RPMI7951 (cell line): ENCODE measurements at places on chromosomes 7 and 10. TPM values are rescaled to one million over a fixed set of nuclear protein-coding genes. Genes with fewer than 3 reads are reported as not detected.

- peak; percentile 14 for DNase-seq
These were observed 138.7 kb downstream of the MAPK8 start for GRCh38 chr10:48444861-48445841.

DNA sequence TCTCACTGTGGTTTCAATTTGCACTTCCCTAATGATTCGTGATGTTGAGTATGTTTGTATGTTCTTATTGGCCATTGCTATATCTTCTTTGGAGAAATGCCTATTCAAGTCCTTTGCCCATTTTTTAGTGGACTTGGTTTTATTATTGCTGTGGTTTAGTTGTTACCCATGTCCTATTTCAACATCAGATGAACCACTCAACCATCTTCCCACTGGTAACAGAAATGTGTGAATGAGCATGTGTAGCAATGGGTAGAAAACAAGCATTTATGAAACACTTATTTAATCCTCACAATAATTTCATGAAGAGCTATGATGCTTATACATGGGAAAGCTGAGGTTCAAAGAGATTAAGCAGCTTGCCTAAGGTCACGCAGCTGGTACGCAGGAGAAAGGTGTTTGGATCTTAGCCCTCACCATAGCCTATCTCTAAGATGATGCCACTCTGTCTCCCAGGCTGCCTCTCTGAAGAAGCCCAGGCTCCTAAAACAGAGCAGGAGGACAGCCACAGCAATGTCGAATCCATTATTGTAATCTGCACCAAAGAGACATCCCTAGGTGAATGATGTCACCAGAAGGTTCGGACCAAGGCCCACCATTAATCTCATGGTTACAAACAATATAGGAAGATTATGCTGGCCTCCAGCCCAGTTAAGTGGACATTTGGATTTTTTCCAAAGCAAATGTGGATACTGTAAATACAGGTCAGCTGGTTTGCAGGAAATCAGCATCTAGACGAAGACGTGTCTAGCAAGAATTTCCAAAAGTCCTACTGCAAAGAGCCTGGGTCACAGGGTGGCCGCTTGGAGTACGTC lies 447.6 kb upstream of the ZMIZ1 start:
- DNase-seq, result no peak

DNA sequence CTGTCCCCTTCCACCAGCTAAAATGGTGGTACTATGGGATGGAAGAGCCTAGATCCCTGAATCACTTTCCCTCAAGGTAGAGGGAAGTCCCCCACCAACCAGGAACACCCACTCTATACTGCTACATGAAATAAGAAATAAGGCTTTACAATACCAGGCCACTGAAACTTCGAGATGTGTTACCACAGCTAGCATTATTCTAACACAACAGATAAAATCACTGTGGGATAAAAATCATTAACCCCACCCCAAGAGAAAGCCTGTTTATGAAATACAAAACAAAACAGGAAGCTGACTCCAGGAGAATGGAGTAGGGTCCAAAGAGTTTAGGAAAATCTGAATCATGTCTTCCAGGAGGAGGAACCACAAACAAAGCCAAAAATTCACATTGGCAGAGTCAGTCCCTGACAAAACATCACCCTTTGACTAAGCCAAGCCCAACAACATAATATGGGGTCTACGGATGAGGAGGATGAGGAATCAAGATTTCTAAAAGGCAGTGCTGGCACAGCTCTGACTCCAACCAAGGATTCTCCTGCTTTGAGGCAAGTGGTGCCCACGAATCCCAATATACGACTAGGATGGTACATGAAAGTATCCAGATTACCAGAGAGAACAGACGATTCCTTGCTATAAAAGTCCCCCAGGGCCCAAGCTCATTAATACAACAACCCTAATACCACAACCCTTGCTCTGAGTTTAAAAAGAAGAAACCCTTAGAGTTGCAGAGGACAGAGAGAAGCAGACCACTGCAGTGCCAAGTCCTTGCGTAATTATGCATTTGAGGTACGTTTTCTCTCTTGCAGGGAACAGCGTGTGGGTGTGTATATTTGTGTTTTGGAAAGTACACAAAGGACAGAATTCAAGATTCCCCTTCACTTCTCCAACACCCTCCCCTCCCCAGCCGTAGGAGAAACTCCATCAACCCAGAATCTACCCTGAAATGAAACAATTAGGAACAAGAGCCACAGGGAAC lies 23.7 kb downstream of the XPNPEP1 start:
- peak; percentile 36 for DNase-seq

- DNase-seq, result no peak
These were observed 32.0 kb downstream of the SND1 start for GRCh38 chr7:127683776-127684681.

GRCh38 chr7:42567051-42567450 lies 330.0 kb upstream of the GLI3 start:
- no peak for DNase-seq

GRCh38 chr10:89549510-89549909 lies 14.1 kb upstream of the SLC16A12 start:
- DNase-seq, result no peak

DNA sequence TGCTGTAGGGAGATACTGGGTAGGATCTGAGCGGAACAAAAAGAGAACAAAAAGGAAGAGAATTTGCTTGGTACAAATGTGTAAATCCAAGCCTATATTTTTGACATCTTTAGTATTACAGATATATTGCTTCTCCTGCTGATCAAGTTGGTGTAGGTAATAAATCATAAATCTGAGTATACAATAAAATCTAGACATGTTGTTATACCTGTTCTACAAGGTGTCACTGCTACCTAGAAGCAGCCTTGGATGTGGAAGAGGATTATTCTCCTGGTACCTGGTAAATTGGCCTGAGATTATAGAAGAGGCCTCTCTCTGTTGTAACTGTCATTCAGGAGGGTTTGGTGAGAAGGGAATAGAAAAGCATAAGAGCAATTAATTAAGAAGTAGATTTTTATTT lies 89.9 kb upstream of the LSM8 start:
- DNase-seq, result no peak

Gene CNTNAP2
- not detected in 2 replicates for total RNA-seq

Gene HPS1
- 11.5 and 12.3 TPM in 2 replicates for total RNA-seq

Gene CCDC172
- not detected in 2 replicates for total RNA-seq
